ENCODE measurements at places on chromosomes 5 and 9. TPM values are rescaled to one million over a fixed set of nuclear protein-coding genes. Genes with fewer than 3 reads are reported as not detected.

Gene ECM2
- 28.7 TPM for total RNA-seq

Gene GARNL3
- total RNA-seq: 21.9 TPM

Gene SPINK5
- total RNA-seq: not detected

Gene ARID3C
- total RNA-seq: not detected

Gene THBS4
- 135 TPM for total RNA-seq

Gene EIF4E1B
- not detected for total RNA-seq

Gene UAP1L1
- 1.0 TPM for total RNA-seq

Gene IRX2
- total RNA-seq: 0.52 TPM

Gene RMI1
- 3.1 TPM for total RNA-seq

Gene SUB1
- total RNA-seq: 98.1 TPM

Gene CATSPER3
- total RNA-seq: 0.52 TPM

Gene RGMB
- 29.7 TPM for total RNA-seq

Gene COL5A1
- 258 TPM for total RNA-seq

Gene TAL2
- total RNA-seq: 12.0 TPM

Gene SAXO1
- not detected for total RNA-seq

Gene ADAMTS12
- 19.3 TPM for total RNA-seq

Gene ANKRD20A1
- total RNA-seq: not detected

Gene IFNB1
- not detected for total RNA-seq

Gene CYSTM1
- total RNA-seq: 3.1 TPM

Gene RHOBTB3
- 640 TPM for total RNA-seq

Gene SPINK1
- total RNA-seq: not detected

Gene FAT2
- total RNA-seq: under 0.01 TPM

Gene DBH
- total RNA-seq: not detected

Gene SNCB
- not detected for total RNA-seq

Gene RORB
- under 0.01 TPM for total RNA-seq

Gene KIAA0825
- total RNA-seq: 5.2 TPM

Gene EPB41L4B
- total RNA-seq: 6.8 TPM

Gene PLAC8L1
- not detected for total RNA-seq

Gene IL3
- not detected for total RNA-seq

Gene PCDHB16
- 1.6 TPM for total RNA-seq

Gene PPP3R2
- total RNA-seq: not detected

Gene QRFP
- not detected for total RNA-seq

Gene SLC6A19
- under 0.01 TPM for total RNA-seq

Gene ROPN1L
- not detected for total RNA-seq

Gene SLC46A2
- total RNA-seq: under 0.01 TPM

Gene ZNF483
- total RNA-seq: 8.9 TPM

Gene ZNF474
- total RNA-seq: 2.6 TPM

Gene GNAQ
- total RNA-seq: 16.2 TPM

Gene CAMK2A
- 45.9 TPM for total RNA-seq

Gene PCDHA9
- total RNA-seq: 0.52 TPM

Gene CD72
- 2.1 TPM for total RNA-seq

Gene GDF9
- total RNA-seq: 0.52 TPM

Gene TIGD6
- 6.3 TPM for total RNA-seq

Gene SPATA31E1
- not detected for total RNA-seq

Gene TMC1
- 0.52 TPM for total RNA-seq

Gene MOB3B
- 1.0 TPM for total RNA-seq

Gene OTP
- total RNA-seq: not detected

Gene PAEP
- total RNA-seq: not detected

Gene SLC22A4
- total RNA-seq: 3.1 TPM

Gene GDA
- 0.52 TPM for total RNA-seq

Data from skeletal muscle tissue (tissue), 5 donors.